ENCODE measurements at places on chromosomes 5 and 9.

- DNase-seq: peak; percentile 3
Measured at GRCh38 chr5:134982230-134982629, 14.5 kb downstream of the CATSPER3 start.

GRCh38 chr5:170430866-170431437 is 41.8 kb upstream of the KCNMB1 start:
- peak; percentile 87 for DNase-seq

GRCh38 chr5:114055318-114056184 is 306.3 kb upstream of the KCNN2 start:
- peak; percentile 94 for DNase-seq

- peak; percentile 78 for DNase-seq
Measured at GRCh38 chr5:146291421-146292074, 47.1 kb upstream of the POU4F3 start.

GRCh38 chr5:103923616-103924168 is 361.1 kb upstream of the NUDT12 start:
- no peak for DNase-seq

DNA sequence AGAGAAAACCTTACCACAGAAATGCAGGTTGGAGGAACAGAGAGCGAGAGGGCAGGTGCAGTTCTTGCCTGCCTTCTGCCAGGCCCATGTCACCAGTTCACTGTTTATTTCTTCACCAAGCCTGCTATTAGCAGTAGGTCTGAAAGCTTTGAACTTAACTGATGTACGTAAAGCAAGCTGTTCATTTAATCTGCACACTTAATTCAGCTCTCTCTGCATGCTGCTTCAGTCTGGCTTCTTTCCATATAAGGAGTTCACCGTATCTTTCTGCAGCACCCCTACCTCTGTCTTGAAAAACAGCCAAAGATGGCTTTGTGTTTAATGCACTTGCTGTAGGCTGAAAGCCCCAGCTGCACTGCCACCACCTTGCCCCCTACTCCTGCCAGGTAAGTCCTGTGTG is 205.1 kb downstream of the RAB3C start:
- DNase-seq: no peak

GRCh38 chr5:156685481-156685880 is 164.6 kb upstream of the PPP1R2B start:
- no peak for DNase-seq

GRCh38 chr5:72938206-72938605 is 17.6 kb upstream of the FCHO2 start:
- DNase-seq: no peak

GRCh38 chr5:98218838-98219237 is 554.6 kb upstream of the RGMB start:
- no peak for DNase-seq

DNA sequence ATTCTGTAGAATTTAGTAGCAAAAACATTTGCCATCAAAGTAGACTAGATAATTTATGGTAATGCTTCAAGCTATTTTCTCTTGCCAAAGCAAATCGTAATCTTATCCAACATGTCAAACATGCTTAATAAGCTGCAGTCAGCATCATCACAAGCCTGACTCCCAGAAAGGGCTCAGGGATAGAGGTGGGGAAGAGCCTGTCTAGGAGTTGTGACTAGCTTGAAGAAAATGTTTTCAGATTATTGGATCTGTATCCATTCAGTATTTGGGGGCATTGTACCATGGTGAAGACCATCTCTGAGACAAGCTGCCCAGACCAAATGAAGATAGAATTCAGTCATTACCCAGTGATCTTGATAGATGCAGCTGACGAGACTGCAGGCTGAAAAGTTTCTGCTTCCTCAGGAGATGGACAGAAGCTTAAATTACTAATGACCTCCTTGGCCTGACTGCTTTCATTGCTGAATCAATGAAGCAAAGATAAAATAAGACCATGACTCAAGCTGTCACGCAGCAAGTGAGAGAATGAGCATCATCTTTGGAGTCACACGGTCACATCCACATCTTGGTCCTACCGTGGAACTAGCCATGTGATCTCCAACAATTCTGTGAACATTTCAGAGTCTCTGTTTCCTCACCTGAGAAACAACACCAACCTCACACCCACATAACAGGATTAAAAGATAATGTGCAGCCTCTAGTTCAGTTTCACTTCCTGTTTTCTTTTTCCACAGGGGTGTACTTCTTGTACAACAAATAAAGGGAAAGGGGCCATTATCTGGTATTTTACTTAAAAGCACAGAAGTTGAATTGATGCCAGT is 9.4 kb downstream of the ERAP2 start:
- peak; percentile 56 for DNase-seq

All from eye (tissue), 1 donor.